Transverse colon (tissue), 4 donors: ENCODE measurements at places on chromosomes 6 and 20. TPM values are rescaled to one million over a fixed set of nuclear protein-coding genes. Genes with fewer than 3 reads are reported as not detected.
A peak's percentile ranks its signal among the peaks of the same experiment; 100 is the strongest.

The WFDC10B gene
- not detected for total RNA-seq

The CNR1 gene
- 6.4 TPM for total RNA-seq

The GPR31 gene
- total RNA-seq, result not detected

The STK4 gene
- 31.0 TPM for total RNA-seq

GRCh38 chr20:13336308-13337089 is 115.4 kb downstream of the ISM1 start:
- no peak for DNase-seq
- no peaks in the 10 kb centered on the region for H3K36me3 ChIP-seq
- H3K4me1 ChIP-seq, result peaks cover 14% of the 10 kb centered on the region
- no peaks in the 10 kb centered on the region for H3K27me3 ChIP-seq
- no peak overlapping the region for H3K4me3 ChIP-seq

- H3K27me3 ChIP-seq, result no peaks in the 10 kb centered on the region
- peaks cover 36% of the 10 kb centered on the region for H3K4me1 ChIP-seq
- no peak overlapping the region for H3K4me3 ChIP-seq
These were observed 21.6 kb downstream of the CNKSR3 start for GRCh38 chr6:154488802-154489437.

- H3K27ac ChIP-seq, result no peak overlapping the region
- H3K4me1 ChIP-seq, result no peaks in the 10 kb centered on the region
- DNase-seq, result no peak
These were observed 685.5 kb upstream of the CITED2 start for GRCh38 chr6:140059947-140060346.

- no peaks in the 10 kb centered on the region for H3K4me1 ChIP-seq
- H3K4me3 ChIP-seq, result no peak overlapping the region
- no peak overlapping the region for H3K27ac ChIP-seq
- H3K36me3 ChIP-seq, result no peaks in the 10 kb centered on the region
- no peaks in the 10 kb centered on the region for H3K27me3 ChIP-seq
- DNase-seq, result no peak
These were observed 167.7 kb downstream of the DOK5 start for GRCh38 chr20:54642864-54643667.

DNA sequence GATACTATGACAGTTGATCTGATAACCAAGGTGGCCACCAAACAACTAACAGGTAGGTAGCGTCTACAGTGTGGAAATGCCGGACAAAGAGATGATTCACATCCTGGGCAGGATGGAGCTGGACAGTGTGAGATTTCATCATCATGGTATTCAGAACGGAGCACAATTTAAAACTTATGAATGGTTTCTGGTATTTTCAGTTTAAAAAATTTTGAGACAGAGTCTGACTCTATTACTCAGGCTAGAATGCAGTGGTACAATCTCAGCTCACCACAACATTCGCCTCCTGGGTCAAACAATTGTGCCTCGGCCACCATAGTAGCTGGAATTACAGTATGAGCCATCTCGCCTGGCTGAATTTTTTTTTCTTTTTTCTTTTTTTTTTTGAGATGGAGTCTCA is 43.8 kb downstream of the CEP57L1 start:
- H3K27me3 ChIP-seq, result no peaks in the 10 kb centered on the region
- no peak overlapping the region for H3K27ac ChIP-seq
- H3K4me3 ChIP-seq, result no peak overlapping the region
- no peak for DNase-seq
- no peaks in the 10 kb centered on the region for H3K36me3 ChIP-seq

GRCh38 chr20:35284267-35284991 is at the start of gene EIF6:
EIF6 (minus strand) TSS chr20:35284772; CDS start chr20:35284487, 285 bp downstream.
- peaks cover 10% of the 10 kb centered on the region for H3K4me1 ChIP-seq
- peak within 1 kb of the TSS; percentile 74 for H3K4me3 ChIP-seq
- peak within 1 kb of the TSS; percentile 87 for H3K27ac ChIP-seq

DNA sequence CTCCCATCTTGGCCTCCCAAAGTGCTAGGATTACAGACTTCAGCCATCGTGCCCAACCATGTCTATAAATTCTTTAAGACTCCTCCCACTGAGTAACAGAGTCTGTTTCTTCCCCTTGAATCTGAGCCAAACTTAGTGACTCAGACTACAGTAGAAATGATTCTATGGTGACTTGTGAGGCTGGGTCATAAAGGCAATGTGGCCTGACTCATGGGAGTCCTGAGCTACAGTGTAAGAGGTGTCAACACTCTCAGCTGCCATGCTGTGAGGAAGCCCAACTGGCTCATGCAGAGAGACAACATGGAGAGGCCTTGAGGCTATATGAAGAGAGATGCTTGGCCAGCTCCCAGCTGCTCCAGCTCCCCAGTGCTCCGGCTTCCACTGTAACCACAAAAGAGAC is 5.2 kb upstream of the NRSN2 start:
- no peak overlapping the region for H3K4me3 ChIP-seq
- DNase-seq, result no peak
- no peaks in the 10 kb centered on the region for H3K36me3 ChIP-seq
- no peaks in the 10 kb centered on the region for H3K27me3 ChIP-seq

DNA sequence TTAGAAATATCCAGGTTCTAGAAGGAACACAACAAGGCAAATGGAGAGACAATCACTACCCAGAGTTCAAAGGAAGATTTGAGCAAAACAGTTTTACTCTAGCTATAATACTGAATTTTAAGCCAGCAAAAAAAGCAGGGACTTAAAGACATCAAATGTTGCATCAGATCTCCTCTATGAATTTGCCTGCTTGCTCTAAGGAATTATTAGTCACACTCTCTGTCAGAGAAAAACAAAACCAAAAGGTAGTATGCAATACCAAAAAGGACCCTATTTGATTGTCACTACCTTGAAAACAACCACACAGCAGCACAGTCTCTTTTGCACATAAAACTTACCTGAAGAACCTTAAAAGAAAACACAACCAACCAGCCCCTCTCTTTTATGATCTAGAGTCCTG is 46.3 kb downstream of the BTBD9 start:
- no peak overlapping the region for H3K4me3 ChIP-seq
- no peaks in the 10 kb centered on the region for H3K27me3 ChIP-seq
- DNase-seq, result no peak
- no peaks in the 10 kb centered on the region for H3K4me1 ChIP-seq
